ENCODE measurements at places on chromosomes 5 and 9.

- no peak for DNase-seq
These were observed 31.9 kb upstream of the TARS1 start for GRCh38 chr5:33408816-33409215.

DNA sequence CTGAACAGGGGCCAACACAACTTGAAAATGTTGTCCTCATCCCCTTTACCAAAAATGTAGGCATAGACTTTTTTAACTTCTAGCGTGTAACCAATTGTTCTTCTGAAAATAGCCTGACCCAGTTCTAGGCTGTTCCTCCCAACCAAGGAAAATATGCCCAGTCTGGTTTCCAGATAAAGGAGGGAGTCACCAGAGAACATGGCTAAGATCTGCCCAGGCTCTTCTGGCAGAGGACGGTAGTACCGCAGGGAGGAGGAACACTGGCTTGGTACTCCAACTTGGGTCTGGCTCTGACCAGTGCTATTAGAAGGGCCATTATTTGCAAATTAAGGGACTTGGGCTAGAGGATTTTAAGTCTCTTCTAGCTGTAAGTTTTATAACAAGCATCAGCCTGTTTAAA lies 63.1 kb downstream of the GRAMD2B start:
- DNase-seq, result no peak

GRCh38 chr9:136056546-136057235 lies 38.4 kb downstream of the NACC2 start:
- no peak for DNase-seq

- no peak for DNase-seq
These were observed 21.0 kb downstream of the PSD2 start for GRCh38 chr5:139816566-139816965.

GRCh38 chr5:9838916-9839315 lies 208.8 kb upstream of the TAS2R1 start:
- no peak for DNase-seq

- no peak for DNase-seq
These were observed 31.2 kb downstream of the NR3C1 start for GRCh38 chr5:143372187-143372829.

GRCh38 chr9:127974001-127974768 lies 6.6 kb downstream of the EEIG1 start:
- DNase-seq, result no peak

DNA sequence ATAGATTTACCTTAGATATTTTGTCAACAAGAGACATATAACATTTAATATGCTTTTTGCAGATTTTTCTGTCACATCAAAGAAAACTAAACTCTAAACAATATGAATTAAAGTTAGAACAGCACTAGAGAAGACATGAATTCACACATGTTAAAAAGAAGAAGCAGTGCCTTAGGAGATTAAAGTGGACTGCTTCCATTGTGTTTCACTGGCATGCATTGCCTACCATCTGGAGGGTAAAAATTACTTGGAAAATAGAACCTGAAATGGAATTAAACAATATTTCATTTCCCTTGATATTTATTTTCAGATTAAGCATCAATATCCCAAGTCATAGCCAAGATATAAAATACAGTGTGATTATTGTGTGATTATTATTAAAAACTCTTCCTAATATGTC lies 319.4 kb upstream of the CDH18 start:
- DNase-seq, result no peak

GRCh38 chr5:5705010-5705409 lies 282.5 kb downstream of the ICE1 start:
- DNase-seq, result no peak

DNA sequence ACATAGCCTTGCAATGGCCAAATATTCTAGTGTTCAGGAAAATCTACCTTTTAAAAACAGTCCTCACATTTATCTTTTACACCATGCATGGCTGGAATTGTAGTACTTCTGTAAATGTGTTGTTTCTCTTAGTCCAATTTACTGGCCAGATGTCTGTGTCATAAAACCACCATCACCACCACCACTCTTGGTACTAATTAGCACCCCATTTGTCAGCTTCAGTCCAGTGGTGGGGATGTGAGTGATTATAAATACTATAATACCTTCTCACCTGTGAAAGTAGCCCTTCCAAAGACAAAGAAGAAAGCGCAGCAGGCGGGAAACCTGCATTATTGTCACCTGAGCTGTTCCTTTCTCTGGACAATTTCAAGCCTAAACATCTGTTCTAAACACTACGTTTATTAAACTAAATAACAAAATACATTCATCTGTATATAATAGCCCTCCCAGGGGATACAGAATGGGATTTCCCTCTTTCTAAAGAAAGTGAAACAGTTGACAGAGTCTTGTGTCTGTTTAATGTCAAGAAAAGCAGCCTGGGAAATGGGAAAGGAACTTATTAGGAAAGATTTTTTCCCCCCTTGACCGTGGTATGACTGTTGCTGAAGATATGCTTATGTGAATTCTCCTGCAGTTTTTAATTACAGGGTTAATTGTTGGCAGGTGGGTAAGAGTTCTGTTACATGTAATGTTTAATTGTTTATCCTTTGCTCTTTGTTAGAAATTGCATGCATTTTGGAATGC lies 144.5 kb upstream of the NUDT12 start:
- DNase-seq, result no peak

DNA sequence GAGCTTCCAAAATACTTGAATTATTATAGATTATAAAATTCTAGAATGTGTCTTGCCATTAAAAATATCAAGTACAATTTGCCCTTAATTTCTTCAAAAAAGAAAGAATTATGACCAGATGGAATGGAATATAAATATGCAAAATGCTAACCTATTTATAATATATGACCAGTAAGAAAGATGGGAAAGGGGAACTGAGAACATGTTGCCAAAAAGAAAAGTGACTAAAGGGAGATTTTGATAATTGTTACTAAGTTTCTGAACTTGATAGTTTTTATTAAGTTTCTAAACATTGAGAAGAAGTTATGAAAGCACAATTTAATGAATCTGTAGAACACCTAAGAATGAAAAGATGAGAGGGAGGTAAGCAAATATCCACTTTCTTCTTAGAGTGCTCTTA lies 188.4 kb upstream of the NR4A3 start:
- no peak for DNase-seq

Data from stimulated activated CD4-positive, alpha-beta T cell treated with anti-CD3 and anti-CD28 coated beads, Interleukin-1b, Interleukin-23, amount 100 ng/mL, for 4 hours (primary cell).